ENCODE measurements at places on chromosomes 7 and 10.

DNA sequence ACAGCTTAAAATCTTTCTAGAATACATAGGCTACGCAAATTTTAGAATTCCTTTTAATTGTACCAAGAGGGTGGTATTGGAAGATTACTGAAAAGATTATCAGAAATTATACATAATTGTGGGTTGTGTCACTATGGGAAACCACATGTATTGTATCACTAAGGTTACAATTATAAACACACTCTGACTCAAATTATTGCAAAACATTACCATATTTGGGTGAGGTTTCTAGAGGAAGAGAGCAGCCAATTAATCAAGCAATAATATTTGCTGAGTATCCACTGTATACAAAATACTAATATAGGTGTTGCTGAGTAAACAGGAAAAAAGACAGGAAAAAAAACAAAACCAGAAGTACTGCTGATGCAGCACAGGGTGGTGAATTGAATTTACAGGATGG is 3.1 kb upstream of the CAPZA2 start:
- no peak for DNase-seq

- no peak for DNase-seq
Measured at GRCh38 chr10:44300666-44301649, 83.9 kb downstream of the CXCL12 start.

- DNase-seq, result no peak
Measured at GRCh38 chr10:22672319-22673090, 41.9 kb downstream of the PIP4K2A start.

GRCh38 chr10:4453950-4454349 is 372.1 kb upstream of the AKR1E2 start:
- no peak for DNase-seq

- DNase-seq, result no peak
Measured at GRCh38 chr7:79979437-79979836, 155.2 kb upstream of the GNAI1 start.

DNA sequence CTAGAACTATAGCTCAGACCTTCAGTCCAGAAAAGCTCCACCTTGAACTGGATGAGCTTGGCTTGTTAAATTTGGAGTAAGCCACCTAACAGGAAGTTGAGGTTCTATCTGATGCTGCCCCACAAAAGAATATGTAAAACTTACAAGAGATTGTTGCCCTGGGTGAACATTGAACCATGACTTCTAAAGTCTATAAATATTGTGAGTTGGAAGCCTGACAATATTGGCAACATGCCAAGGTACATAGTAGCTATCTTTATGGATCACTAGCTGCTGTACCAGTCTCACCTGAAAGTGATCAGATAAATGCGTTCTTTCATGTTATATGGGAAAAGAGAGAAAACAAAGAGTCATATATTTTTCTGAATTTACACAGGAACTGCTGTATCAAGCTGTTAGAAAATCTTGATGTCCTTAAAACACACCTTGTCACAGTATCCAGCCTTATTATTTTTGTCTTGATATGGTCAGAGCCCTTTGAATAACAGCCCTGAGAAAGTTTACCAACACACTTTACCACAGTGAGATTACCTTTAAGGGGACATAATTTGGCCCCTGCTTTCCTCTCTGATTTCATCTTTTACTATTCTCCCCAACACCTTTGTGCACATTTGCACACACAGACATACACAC is 92.0 kb downstream of the LSMEM1 start:
- DNase-seq, result peak; percentile 70

- no peak for DNase-seq
Measured at GRCh38 chr10:94417321-94417720, 15.0 kb downstream of the TBC1D12 start.

Measured in HepG2 (cell line).